ENCODE measurements at places on chromosomes 5 and 9.

- no peak for DNase-seq
Observed at GRCh38 chr5:93406971-93407401, 174.0 kb downstream of the NR2F1-AS1 start.

DNA sequence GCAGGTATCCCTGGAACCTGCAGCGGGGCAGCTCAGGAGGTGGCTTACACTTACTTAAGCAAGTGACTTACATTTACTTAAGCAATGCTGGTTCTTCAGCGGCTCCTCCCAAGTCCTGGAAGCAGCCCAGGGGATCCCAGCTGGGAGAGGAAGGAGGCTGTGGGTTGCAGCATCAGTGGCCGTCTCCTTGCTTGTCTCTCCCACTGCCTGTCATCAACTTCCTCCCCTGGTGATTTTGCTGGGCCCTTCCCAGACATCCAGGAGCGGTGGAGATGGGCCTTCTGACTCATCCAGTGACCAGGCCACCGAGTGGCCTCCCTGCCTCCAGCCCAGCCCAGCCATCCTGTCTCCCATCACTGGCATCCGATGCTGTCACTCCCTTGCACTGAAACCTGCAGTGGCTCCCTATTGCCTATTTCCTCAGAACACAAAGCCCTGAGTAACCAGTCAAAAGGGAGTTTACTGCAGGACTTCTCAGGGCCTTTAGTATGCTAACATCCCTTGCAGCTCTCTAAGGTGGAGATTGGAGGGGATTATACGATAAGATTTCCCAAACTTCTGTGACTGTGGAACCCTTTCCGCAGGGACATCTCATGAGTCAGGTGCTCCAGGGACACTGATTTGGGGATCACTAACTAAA is 155.9 kb upstream of the PHYKPL start:
- DNase-seq = no peak

DNA sequence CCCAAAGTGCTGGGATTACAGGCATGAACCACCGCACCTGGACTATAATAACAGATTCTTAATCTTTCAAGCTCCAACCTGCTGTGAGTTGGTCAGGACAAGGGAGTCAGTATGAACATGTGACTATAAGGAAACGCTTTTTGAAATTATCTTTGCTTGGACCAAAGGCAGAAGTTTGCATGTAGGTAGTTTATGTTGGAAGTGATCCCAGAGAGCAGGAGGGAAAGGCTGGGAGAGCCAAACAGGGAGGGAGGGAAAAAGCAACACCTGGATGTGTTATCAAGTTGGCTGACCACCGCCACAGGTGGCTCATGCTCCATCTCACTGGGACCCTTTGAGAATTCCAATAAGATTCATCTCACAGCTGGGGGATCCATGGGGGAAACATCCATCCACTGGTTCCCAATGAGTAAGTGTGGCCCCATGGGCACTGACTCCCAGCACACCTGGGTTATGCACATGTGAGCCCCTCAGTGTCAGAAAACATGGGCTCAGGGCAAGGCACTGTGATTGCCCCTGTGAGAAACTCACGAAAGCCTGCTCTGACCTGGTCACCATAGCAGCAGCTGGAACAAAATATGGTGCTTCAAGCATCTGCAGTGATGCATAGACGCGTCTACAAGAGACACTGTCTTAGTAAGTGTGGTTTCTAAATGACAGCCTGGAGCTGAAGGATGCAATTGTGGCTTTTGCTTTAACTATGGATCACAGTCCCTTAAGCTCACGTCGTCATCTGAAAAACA is 62.1 kb downstream of the ARSB start:
- no peak for DNase-seq

DNA sequence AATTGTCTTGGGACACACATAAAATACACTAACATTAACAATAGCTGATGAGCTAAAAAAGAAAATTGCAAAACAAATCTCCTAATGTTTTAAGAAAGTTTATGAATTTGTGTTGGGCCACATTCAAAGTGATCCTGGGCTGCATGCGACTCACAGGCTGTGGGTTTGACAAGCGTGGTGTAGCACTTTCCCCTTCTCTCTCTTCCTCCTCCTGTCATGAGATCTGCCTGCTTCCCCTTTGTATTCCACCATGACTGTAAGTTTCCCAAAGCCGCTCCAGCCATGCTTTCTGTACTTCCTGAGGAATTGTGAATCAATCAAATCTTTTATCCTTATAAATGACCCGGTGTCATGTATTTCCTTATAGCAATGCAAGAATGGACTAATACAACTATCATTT is 178.0 kb downstream of the TLR4 start:
- DNase-seq = no peak

- no peak for DNase-seq
Observed at GRCh38 chr5:96788112-96788749, 19.5 kb downstream of the ERAP1 start.

- no peak for DNase-seq
Observed at GRCh38 chr9:121815084-121815483, 163.7 kb downstream of the DAB2IP start.

- DNase-seq = no peak
Observed at GRCh38 chr5:80105698-80106439, 70.7 kb downstream of the THBS4 start.

GRCh38 chr9:124271660-124272059 is 13.9 kb downstream of the NEK6 start:
- no peak for DNase-seq

DNA sequence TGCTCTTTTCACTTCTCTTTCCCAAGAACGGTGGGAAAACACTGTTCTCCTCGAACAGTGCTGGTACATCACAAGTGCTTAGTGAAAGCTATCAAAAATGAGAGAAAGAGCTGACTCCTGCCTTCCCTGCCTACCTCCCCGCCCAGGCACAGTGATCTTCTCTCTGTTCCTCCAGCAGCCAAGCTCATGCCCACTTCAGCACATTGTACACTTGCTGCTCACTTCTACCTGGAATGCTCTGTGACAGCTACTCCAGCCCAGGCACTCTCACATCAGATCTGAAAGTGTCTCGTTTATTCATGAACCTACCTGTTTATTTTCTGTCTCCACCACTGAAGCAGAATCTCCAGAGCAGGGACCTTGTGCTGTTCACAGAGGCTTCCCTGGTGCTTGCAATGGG is 1.8 kb downstream of the SLC35D2 start:
- no peak for DNase-seq

- DNase-seq = no peak
Observed at GRCh38 chr5:1138445-1139245, 26.8 kb upstream of the SLC12A7 start.

DNA sequence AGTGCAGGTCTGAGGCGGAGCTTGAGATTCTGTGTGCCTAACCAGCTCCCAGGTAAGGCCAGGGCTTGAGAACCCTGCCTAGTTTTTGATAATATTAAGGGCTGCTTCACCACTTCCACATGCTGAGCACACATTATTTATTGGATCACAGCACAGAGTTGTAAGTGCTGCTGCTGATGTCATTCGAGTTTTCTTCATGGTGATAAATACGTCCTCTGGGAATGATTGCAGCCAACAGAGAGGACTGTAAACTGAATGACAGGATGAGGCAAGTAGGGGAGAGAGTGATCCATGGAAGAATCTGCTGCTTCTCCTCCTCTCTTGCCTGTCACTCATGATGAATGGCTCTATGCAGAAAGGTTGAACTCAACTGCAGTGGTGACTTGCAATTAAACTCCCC is 77.9 kb upstream of the VPS13A start:
- peak; percentile 64 for DNase-seq

GRCh38 chr5:178489271-178489976 is 100.8 kb downstream of the COL23A1 start:
- DNase-seq = no peak

DNA sequence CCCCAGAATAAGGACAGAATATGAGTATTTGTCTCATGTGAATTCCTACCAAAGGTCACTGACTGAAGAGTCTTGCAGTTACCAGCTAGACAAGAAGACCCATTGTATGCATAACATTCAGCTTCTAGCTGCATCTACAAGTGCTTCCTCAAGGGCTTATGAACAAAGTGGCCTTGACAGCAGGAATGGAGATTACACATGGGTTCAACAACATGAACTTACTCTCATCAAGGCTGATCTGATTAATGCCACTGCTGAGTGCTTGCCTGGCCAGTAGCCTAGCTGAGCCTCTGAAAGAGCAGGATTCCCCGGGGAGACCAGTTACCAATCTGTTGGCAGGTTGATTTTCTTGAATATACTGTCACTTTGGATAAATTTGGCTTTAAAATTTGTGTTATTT is 76.7 kb upstream of the CHD1 start:
- no peak for DNase-seq

DNA sequence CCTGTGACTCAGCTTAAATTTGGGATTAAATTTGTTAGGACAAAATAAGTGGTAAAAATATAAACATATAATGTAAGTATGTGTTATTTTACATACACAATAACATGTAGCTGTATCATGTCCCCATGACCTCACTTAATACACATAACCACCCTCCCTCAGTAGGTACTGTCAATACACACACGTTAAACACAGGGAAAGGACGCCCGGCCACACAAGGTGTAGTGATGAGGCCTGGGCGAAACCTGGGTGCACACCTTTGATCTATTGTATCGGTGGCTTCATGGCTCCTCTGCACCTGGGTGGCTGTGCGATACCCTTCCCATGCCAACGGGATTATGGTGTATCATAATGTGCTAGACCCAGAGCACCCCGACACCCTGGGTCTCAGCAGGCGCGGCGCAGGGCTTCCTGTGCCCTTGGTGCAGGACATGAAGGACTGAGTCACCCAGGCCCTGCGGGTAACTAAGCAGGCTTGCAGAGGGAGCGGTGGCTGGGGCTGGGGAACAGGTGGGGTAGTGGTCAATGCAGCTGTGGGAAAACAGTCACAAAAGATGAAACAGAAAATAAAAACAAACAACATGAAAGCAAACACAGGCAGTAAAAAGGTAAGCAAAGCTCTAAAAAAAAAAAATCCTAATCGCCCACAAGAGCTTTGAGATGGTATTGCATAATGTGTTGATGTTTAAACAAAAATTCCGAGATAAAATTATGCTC is 127.5 kb upstream of the RETREG1 start:
- no peak for DNase-seq

DNA sequence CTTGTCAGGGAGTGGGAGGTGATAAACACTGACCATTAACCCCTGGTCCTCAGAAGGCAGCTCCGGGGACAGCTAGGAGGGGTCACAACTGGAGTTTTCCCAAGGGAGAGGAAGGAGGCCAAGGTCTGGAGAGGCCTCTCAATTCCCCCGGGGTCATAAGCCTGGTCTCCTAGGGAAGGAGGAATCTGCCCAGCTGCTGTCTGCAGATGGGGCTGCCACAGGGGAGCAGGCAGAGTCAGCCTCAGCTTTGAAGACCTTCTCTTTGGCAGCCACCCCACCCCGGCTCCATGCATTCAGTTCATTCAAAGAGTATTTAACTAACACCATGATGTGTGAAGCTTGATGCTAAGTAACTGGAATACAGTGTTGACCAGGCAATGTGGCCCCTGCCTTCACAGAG is 74.6 kb upstream of the HSPA9 start:
- DNase-seq = no peak

DNA sequence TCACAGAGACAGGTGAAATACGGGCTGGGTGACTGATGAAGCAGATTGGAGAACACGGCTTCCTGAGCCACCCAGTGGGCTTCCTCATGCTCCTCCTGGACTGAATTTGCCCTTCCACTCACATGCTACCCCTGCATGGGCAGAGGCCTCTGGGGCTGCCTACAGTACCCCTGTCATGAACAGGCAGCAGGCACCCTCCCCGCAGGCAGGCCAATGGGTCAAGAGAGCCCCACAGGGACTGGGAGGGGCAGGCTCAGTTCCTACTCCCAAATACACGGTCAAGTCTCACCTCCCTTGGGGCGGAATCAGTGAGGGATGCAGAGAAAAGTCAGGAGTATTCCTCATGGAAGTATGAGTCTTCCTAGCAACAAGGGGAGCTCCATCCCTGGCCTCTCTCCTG is 48.6 kb upstream of the ZBTB43 start:
- DNase-seq = no peak

GRCh38 chr5:145163876-145164275 is 671.3 kb downstream of the PRELID2 start:
- no peak for DNase-seq

- DNase-seq = no peak
Observed at GRCh38 chr5:173859408-173860159, 28.6 kb upstream of the CPEB4 start.

- no peak for DNase-seq
Observed at GRCh38 chr5:122333564-122333963, 21.5 kb downstream of the SNCAIP start.

- DNase-seq = no peak
Observed at GRCh38 chr5:137498301-137498735, 808 bp downstream of the SPOCK1 start.

DNA sequence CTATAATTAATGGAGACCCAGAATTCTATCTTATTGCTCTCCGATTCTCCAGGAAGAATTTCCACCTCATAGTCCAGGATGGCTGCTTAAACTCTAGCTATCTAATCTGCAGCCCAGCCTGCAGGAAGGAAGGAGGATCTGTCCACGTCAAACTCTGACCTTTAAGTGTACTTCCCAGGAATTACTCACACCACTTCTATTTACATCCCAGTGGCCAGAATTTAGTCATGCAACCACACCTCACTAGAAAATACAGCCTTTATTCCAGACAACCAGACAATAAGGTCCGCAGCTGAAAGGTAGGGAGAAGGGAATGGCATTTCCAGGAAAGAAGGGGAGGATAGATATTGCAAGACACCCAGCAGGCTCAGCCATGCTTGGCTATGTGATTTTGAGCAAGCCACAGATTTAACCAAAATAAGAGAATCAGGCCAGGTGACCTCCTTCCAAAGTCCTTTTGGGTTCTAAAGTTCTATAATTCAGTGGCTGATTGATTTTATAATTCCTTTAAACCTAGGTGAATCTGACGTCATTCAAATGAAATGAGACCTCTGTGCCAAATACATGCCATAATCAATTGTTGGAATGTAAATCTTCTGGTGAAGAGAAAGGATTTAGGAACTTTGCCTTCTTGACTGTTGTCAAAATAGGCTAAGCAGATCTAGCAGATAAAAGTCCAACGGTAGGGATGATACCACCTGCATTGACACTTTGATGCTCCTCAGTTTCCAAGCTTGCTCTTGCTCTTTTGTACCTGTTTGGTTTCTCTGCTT is 3.7 kb upstream of the DENND1A start:
- no peak for DNase-seq

DNA sequence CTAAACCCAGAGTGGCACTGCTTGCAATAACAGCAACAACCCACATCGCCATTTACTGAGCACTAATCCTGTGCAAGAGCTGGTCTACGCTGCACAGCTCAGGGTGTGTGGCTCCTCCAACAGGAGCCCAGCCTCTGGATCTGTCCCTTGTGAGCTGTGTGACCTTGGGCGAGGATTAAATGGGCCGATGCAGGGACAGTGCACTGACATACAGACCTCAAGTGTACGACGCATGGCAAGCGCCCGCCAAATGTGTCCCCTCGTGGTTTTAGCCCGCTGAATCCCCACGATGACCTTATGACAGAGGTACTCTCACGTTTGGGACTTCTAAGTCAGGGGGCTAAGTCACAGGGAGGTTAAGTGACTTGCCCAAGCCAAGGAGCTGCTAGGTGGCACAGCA is 130.3 kb upstream of the RAPGEF1 start:
- DNase-seq = no peak

GRCh38 chr9:137219757-137220316 is 2.2 kb downstream of the RNF208 start:
- DNase-seq = no peak
